ENCODE measurements at places on chromosomes 12 and 14.

DNA sequence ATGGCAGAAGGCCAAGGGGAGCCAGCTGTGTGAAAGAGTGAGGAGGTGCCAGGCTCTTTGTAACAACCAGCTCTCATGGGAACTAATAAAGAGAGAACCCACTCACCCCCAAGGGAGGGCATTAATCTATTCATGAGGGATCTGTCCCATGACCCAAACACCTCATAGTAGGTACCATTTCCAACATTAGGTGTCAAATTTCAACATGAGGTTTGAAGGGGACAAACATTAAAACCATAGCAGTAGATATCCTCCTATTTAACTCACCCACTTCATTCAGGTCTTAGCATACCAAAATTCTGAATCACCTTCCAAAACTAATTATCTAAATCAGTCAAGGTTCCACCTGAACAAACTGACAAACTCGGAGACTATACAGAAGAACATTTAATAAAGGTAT is 75.3 kb downstream of the PPFIA2 start:
- DNase-seq, result no peak

DNA sequence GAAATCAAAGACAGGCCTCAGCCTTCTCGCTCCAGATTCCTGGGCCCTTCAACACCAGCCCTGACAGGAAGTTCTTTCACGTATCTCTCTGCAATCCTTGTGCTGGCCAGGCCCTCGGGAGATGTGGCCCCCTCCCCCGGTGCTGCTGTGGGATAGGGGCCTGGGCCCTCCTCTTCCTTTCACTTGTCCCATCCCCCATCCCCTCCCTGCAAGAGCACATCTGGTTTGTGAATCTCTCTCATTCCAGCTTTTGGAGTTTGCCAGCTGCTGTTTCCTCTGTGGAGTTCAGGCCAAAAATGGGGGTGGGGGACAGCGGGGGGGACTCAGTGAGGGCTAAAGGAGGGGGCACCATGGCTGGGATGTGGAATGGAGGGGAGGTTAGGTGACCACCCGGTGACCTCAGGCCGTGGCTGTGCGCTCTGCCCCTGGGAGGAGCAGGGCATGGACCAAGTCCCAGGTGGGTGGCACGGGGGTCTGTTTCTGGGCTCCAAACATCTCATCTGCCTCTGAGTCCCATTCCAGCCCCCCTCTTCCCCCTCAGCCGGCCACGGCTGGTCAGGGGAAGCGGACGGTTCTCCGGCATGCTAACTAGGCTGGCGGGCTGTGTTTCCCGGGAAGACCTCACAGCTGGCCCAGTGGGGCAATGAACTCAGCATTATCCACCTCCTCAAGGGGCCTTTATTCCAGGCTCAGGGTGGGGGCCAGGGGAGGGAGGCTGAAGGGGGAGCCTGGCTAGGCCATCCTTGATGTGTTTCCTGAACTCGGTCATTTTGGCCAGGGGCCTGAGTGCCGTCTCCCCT is 7.4 kb downstream of the LRP1 start:
- DNase-seq, result no peak

DNA sequence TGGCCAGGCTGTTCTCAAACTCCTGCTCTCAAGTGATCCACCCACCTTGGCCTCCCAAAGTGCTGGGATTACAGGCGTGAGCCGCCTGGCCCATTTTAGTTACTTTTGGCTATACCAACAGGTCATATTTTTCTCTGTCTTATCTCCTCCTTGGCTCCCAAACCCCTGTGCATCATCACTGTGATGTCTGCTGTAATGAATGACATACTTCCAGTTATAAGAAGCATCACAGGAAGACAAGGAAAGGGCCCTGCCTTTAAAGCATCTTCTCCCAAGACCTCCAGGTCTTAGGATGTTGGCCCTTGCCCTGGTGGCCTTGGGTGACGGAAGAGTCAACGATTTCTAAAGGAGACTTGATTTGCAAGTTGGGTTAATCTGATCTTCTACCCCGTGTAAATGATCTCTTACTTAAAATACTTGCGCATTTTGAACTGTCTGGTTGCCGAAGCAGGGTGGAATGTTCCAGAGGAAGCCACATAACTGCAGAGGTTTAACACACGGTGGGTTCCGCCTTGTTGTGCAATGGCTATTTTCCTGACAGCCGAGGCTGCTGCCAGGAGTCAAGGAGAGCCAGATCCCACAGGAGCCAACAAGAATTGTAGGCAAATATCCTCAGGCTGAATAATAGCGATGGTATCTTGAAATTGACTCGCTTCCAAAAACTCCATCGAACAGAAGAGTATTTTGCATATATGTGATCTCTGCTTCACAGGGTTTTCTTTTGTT is 55.7 kb upstream of the PLXNC1 start:
- no peak for DNase-seq

DNA sequence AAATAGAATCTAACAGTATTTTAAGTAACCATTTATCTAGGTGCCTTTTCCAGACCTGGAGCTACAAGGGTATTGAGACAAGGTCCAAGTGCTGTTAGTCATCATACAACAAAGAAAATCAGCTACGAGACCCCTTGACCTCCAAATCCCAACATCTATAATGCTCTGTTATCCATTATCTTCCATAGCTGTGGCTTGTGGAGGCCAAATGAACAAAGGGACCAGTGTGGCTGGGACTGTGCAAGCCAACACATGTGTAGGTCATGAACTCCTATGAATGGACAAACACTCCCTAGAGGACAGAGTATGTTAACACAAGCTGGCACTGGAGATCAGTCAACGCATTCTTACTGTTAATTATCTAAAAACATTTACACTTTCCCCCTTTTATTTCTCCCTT is 374.5 kb downstream of the EMP1 start:
- no peak for DNase-seq

DNA sequence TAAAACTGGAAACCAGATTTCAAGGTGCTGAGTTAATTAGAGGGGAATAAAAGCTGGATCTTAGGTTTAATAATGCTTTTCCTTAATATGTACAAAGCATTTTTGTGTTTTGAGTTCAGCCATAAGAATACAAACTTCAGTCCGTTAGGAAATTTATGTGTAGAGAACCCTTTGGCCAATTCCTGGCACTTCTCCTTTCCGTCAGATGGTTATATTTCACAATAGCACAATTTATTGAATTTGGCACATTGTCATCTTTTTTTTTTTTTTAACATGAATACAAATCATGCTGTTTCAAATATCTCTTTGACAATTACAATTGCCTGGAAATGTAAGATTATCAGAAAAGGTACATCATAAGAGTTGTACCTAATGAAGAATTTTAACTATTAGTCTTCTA is 56.2 kb upstream of the DDHD1 start:
- DNase-seq, result no peak

GRCh38 chr14:90520326-90520725 is 123.5 kb downstream of the CALM1 start:
- DNase-seq, result no peak

DNA sequence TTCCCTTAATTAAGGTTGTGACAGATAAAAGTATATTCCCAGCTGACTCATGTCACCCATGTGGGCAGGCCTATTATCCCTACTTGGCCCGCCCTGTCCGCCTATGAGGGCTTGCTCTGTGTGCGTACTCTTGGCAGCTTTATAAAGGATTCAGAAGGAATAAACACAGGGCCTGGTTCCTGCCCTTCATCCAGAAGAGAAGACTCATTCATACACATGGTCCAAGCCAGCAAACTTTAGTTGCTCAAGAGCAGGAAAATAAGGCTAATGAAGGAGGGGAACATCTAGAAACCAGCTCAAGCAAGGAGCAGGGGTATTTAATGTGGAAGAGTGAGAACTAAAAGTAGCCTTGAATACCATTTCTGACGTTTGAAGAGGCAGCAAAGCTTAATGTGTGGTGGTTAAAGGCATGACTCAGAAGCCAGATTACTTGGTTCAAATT is 141.9 kb downstream of the CRADD start:
- DNase-seq, result no peak

- DNase-seq, result no peak
Measured at GRCh38 chr14:71632440-71632946, 299.7 kb upstream of the RGS6 start.

GRCh38 chr12:90951432-90952105 is 3.4 kb downstream of the CCER1 start:
- no peak for DNase-seq

GRCh38 chr12:114679452-114679875 is 4.5 kb downstream of the TBX3 start:
- no peak for DNase-seq

- DNase-seq, result no peak
Measured at GRCh38 chr12:109053382-109054123, 1.2 kb downstream of the USP30 start.

- no peak for DNase-seq
Measured at GRCh38 chr14:33653308-33653695, 297.6 kb downstream of the EGLN3 start.

DNA sequence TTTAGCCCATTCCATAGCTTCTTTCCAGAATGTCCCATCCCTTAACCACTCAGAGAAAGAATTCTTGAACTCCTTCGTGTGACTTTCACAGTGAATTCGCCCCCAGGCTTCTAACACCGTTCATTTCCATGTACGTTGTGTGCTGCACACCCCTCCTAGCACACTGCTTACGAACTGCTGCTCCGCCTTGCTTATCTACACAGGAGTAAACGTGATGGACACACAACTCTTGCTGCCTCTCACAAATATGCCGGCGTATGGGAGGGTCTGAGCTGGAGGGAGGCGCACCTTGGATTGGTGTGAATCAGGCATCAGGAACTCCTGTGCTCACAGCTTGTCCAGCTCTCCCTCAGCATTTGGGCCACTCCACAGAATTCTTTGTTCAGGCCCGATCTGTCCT is 3.9 kb upstream of the ADGRD1 start:
- no peak for DNase-seq

DNA sequence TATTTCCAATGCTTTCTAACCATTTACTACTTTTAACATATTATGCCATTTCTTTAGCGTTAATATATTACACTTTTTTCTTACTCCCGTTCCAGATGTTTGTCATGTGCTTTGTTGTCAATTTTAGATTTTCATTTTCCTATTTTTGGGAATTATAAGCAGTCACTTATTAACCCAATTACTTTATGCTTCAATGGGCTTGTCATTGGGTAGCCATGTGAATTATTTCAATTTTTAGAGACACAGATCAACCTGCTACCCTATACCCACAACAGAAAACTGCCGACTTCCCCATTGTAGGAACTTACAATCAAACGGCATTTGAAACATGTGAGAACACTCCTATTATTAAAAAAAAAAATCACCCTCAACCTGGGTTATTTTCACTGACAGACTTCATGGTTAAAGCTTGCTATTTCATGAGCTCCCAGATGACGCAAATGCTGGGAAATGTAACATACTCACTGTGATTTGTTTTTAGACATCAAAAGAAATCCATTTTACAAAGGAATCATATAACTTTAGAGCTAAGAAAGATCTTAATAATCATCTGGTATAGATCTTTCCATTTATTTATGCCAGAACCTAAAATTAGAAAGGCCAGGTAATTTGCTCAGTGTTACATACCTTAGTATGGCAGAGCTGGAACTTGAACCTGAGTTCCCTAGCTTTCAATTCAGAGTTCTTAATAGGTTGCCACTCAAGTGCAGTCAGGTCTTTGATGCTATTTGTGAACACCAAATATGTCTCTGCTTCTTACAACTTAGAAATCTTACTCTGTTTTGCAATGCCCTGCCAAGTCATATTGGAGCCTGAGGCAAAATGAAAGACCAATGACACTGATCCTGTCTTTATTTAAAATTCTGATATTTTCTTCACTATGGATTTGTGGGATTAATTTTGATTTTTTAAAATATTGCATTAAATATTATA is 340.4 kb downstream of the RAD51B start:
- no peak for DNase-seq

GRCh38 chr14:104996032-104996431 is 10.4 kb downstream of the CLBA1 start:
- no peak for DNase-seq

- DNase-seq, result no peak
Measured at GRCh38 chr12:47834199-47834903, 14.6 kb upstream of the HDAC7 start.

DNA sequence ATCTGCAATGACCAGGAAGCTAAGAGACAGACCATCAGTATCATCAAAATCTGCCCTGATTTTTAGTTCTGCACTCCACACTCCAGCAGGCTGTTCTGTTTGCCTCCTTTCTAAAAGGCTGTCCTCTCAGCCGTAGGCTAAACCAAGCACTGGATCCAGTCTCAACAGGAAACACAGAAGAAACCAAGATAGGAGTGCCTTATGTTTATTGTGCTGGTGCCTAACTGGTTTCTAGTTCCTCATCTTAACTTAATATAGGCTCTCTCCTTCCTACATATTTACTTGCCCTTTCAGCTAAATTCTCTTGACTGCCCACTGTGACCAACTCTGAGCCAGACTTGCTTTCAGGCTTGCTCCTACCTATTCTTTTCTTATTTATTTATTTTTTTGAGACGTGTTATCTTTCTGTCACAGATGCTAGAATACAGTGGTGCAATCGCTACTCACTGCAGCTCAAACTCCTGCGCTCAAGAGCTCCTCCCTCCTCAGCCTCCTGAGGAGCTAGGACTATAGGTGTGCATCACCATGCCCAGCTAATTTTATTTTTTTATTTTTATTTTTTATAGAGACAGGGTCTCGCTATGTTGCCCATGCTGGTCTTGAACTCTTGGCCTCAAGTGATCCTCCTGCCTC is 30.8 kb downstream of the GALNT4 start:
- DNase-seq, result no peak

- no peak for DNase-seq
Measured at GRCh38 chr12:31368666-31369361, 42.9 kb upstream of the SINHCAF start.

DNA sequence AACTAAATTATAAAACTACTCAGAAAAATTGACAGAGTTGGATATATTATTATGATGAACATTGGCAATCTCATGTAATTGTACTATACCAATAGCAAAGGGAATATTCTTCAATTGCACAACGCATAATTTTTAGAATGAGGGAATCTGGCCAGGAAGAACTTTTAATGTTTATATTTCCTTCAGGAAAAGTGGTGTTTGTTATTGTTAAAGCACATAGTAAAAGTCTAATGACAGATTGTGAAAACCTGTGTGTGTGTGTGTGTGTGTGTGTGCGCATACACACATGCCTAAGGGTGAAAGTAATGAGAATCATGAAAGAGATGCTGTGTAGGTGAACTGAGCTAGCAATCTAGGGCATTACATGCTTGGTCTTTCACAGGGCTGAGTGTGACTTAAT is 877.7 kb downstream of the SLC6A15 start:
- no peak for DNase-seq

- DNase-seq, result no peak
Measured at GRCh38 chr12:25653487-25654175, 100.5 kb upstream of the LMNTD1 start.

All from stimulated activated CD8-positive, alpha-beta memory T cell treated with anti-CD3 and anti-CD28 coated beads, Interleukin-4, amount 100 ng/mL, for 4 hours (primary cell).